ENCODE measurements at places on chromosomes 6 and 20.
A peak's percentile ranks its signal among the peaks of the same experiment; 100 is the strongest.

DNA sequence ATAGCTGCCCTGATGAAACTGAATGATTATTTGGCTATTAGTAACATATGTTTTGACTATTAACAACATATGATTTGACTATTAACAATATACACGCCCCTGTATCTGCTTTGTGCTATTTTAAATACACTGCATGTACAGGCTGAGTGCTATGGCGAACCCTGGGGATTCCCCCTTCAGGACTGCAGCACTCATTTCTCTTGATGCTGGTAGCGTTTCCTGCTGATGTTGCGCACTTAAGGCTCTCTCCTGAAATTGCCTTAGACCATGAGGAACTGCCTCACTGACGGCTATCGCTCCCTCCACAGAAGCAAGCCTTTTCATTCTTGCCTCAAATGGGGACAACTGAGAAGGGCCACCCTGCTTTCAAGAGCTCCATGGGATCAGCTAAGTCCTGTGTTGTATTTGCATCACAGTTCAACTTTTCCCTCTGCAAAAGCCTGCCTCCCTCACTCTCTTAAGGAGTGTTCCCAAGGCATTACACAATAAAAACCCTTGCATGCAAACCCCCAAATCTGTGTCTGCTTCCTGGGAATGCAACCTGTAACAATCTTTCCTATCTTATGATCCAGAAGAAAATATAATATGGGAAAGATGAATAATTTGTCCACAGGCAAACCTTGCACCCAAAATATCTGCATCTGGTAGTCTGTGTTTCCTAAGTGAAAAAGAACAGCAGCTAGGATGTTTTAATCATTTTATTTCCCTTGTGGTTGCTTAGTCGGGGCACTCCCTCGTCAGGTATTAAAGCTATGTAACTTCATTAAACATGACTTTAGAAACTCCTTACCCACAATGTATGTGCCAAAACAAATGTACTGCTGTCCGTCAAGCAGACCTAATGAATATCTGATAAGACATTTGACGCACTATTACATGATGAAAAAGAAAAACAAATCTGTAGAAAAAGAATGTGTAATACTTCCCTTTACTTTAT, 456.4 kb downstream of the COL12A1 start:
- DNase-seq, result no peak

DNA sequence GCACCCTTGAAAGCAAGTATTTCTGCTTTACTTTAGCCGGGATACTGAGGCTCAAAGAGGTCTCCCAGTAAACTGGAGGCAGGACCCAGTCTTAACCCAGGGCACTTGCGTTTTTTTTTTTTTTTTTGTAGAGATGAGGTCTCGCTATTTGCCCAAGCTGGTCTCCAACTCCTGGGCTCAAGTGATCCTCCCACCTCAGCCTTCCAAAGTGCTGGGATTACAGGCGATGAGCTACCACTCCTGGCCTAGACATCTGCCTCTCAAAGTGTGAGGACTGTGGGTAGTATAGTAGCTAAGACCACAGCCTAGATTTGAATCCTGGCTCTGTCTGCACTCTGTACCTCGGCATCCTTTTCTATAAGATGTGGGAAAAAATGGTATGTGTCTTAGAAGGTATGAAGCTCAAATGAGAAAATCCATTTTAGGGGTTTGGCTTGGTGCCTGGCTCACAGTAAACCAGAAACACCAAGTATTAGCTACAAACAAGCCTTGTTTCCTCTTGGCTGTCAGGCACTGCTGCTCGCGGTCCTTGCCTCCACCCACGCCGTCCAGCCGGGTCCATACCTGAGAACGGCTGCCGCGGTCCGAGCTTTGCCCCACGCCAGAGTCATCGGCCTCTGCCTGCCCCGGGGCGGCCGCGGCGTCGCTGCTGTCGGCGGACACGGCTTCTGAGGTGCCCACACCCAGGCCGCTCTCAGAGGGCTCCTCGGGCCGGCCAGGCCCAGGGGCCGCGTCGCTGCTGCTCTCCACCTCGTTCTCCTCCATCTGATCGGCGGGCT, 1.2 kb downstream of the ZNF335 start:
- no peak for DNase-seq

- DNase-seq, result no peak
Observed at GRCh38 chr6:142648036-142648451, 296.9 kb downstream of the HIVEP2 start.

DNA sequence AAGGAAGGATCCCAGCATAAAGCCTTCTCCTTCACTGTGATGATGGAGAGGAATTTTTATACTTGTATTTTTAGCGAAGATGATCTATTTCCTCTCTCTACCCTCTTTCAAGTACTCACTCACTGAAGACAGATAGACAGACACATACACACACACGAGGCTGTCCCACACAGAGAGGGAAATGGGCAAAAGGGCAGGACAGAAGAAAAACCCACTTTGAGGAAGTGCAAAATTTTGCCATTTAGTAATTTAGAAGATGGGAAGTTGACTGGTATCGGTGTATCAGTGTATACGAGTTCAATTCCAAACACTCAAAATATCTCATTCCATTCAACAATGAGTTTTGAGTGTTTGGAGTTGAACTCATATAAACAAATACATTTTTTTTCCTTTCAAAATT, 30.9 kb downstream of the HEBP2 start:
- DNase-seq, result no peak

- DNase-seq, result no peak
Observed at GRCh38 chr20:49710971-49711666, 2.6 kb downstream of the B4GALT5 start.

- DNase-seq, result no peak
Observed at GRCh38 chr6:162385980-162386379, 341.6 kb downstream of the PRKN start.

DNA sequence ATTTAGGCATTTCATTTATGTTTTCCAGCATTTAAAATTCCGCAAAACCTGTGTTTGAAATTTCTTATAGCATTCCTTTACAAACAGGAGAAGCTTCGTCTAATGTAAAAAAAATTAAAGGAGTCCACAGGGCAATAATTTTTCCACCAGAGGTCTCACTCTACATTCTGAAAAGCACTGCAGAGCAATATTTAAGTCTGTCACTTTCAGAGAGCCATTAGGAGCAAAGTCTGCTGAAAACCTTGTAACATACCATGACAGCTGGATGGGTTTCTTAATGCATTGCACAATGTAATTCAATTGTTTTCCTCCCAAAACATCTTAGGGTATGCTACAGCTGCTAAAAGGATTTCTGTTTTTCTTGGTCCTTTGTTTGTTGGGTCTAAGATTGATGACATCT, 18.0 kb downstream of the BAG2 start:
- DNase-seq, result peak; percentile 32

DNA sequence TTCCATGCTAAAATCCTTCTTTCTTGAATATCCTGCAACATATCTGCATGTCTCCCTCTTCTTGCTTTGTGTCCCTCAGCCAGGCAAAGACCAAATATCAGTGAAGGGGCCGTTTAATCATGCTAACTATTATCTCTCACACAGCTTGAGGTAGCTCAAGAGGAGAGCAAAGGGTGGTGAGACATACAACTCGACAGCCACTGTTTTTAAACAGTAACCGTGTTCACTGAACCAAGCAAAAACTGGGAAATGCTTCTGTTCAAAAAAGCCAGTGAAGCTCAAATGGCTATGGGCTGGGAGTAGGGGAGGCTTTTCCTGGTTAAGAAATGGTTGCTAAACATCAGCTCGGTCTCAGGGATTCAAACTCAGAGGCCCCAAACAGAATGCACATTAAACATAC, 83.4 kb downstream of the MAP7 start:
- no peak for DNase-seq

GRCh38 chr6:78483553-78484197, 383.7 kb upstream of the IRAK1BP1 start:
- DNase-seq, result peak; percentile 36

DNA sequence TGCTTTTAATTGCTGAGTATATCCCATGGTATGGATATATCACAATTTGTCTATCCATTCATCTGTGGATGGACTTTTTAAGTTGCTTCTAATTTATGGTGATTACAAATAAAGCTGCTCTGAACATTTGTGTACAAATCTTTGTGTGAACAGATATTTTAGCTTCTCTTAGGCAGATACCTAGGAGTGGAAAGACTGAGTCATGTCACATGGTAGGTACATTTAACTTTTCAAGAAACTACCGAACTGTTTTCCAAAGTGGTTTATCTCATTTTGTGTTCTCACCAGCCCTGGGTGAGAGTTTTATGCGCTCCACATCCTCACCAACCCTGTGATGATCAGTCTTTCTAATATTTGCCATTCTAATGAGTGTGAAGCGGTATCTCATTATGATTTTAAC, 31.0 kb upstream of the ZNFX1 start:
- no peak for DNase-seq

DNA sequence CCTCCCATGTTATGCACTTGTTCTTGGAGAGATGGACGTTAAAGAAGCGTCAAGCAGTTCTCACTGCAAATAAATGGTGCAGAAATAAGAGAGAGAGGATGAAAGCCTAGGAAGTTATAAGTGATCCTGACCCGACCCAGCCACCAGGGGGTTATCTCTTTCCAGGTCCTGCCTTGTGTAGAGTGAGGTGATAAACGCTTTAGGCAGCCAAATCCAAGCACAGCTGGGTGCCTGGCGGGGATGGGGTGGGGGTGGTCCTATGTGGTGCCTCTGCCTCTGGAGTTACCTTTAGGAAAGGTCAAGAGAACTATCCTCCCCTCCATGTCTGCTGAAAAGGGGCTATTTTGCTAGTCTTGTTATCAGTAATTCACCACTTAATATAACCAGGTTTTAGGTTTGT, 9.2 kb upstream of the TFAP2A start:
- DNase-seq, result no peak

DNA sequence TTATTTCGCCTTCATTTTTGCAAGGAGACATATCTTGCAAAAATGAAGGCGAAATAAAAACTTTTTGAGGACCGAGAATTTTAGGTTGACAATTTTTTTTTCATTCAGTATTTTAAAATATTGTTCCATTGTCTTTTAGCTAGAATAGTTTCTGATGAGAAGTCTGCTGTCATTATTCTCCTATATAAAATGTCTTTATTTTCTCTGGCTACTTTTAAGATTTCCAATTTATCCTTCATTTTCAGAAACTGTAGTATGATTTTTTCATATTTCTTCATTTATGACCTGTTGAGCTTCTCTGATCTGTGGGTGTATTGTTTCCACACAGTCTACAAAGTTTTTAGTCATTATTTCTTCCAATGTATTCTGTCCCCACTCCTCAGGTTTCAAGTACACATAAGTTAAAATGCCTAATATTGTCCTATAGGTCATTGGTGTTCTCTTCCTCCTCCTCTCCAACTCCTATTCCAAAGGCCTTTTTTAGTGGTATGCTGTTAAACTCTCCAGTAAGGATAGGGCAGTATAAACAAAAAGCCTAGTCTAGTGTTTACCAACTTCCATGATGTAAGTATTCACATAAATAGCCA, 15.7 kb downstream of the AHI1 start:
- DNase-seq, result no peak

DNA sequence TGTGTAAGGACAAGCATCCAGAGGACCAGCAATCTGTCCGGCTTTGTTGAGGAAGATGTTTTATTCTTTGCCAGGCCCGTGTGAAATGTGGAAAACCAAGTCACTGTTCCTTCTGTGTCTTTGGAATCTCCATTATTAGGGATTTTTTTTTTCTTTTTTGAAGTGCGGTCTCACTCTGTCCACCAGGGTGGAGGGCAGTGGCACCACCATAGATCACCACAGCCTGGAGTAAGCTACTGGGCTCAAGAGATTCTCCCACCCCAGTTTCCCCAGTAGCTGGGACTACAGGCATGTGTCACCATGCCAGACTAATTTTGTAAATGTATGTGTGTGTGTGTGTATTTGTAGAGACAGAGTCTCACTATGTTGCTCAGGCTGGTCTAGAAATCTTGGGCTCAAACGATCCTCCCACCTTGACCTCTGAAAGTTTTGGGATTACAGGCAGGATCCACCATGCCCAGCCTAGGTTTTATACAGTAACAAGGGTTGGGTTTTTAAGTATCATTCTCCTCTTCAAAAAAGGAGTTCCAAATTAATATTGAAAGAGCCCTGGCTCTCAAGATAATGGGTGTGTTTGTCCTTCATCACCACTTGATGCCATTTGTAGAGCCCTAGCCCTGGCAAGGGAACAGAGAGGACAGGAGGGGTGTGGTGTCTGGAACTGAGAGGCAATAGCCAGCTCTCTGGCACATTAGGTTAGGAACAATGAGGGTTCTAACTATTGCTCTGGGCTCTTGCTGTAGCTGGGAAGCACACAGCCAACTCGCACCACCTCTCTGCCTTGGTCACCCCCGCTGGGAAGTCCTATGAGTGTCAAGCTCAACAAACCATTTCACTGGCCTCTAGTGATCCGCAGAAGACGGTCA, 3.1 kb downstream of the LAMP5 start:
- no peak for DNase-seq

DNA sequence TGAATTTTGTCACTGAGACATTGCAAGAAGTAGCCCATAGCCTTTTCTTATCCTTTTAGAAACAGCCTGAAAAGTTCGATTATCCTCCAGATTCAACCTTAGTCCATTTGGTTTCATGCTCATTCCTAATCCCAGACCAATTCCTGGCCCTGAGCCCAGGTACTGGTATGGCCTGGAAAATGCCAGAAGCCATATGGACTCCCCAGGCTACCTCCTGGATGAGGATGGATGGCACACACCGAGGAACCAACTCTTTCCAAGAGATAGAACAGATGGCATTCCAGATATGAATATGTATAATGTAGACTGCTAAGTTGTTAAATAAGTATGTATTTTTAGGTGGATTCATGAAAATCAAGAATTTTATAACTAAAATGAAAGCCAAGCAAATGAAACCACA, 51.6 kb upstream of the SNAP25 start:
- no peak for DNase-seq

GRCh38 chr6:168923171-168923570, 330.5 kb downstream of the THBS2 start:
- DNase-seq, result no peak

DNA sequence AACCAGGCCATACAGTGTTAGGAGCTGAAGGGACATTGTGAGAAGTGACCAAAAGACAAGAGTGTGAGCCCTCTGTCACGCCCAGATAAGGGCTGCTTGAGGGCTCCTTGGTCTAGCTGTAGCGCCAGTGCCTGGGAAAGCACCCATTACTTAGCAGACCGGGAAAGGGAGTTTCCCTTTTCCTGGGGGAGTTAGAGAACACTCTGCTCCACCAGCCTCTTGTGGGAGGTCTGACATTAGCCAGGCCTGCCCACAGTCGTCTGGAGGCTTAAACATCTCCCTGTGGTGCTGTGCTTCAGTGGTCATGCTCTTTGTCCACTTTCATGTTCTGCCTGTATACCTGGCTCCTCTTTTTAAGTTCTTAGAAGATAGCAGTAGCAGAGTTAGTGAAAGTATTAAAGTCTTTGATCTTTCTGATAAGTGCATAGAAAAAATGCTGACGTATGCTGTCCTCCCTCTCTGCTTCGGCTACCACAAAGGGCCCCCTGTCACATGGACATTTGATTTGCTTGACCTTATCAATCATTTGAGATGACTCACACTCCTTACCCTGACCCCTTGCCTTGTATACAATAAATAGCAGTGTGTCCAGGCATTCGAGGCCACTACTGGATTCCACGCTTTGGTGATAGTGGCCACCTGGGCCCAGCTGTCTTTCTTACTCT, 201.5 kb upstream of the ECI2 start:
- no peak for DNase-seq

DNA sequence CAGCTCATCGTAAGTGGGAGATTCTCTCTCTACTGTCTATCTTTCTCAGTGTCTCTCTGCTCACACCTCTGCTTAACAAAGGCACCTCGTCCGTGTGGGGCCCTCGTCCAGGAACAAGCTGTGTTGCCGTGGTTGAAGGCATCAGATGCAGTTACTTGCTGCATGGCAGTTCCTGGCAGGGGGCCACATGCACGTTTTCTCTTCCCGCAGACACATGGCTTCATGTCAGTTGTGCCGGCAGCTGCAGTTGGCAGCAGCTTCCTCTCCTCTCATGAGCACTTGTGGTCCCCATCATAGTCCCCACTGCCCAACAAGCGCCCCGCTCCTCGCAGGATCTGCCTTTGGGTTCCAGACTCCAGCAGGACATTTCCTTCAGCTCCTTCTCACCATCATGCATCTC, 7.1 kb upstream of the AFDN start:
- DNase-seq, result no peak
